ENCODE measurements at places on chromosomes 4 and X.

DNA sequence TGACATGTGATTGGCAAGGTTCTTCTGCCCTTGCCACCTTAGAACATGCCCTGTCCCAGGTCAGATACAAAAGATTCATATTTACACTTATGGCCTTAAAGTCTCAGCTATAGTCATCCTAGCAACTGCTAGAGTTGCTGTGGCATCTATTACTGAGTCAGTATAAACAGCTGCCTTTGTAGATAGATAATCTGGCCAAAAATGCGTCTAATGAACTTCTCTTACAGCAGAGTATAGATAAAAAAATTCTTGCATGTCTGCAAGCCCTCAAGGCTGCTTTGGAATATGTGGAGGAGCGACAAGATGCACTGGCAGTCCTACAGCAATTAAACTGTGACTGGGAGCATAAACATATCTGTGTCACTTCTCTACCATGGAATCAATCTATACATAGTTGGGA is 1209.7 kb upstream of the PABPC4L start:
- no peak for DNase-seq

GRCh38 chrX:105468741-105469140 is 248.2 kb upstream of the TEX13A start:
- DNase-seq = no peak

- DNase-seq = no peak
Observed at GRCh38 chrX:65928522-65928921, 111.4 kb downstream of the VSIG4 start.

- no peak for DNase-seq
Observed at GRCh38 chr4:105276361-105277104, 129.9 kb downstream of the TET2 start.

DNA sequence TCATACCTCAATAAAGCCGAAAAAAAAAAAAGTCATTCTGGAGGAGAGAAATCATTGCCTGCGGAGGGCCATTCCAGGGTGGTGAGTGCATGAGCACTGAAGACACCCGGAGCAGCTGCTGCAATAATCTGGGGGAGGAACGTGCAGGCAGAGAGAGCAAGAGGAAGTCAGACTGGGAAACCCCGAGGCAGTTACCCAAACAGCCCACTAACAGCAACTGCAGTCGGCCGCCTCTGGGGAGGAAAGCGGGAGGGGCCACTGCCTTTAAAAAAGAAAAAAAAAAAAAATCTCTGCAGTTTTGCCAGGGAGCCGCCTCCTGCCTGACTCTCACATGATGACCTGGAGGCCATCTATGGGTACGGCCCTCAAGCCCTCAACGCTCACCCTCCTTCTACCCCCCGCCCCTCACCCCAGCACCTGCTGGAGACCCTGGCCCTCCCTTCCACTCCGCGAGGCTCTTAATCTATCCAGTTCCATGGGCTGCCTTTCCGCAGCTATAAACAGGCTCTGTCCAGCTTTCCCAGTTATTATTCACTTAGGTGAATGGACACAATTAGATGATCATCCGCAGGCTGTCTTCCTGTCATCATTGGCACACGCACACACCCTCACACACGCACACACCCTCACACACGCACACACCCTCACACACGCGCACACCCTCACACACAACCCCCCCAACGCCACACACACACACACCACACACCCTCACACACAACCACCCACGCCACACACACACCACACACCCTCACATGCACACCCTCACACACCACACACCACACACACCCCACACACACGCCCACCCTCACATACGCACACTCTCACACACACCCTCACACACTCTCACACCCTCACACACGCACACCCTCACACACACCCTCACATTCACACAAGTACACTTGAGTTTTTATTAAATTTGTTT is 3.4 kb upstream of the AVPR2 start:
- DNase-seq = peak; percentile 74

- no peak for DNase-seq
Observed at GRCh38 chr4:26330946-26331345, 10.1 kb downstream of the RBPJ start.

GRCh38 chrX:106783716-106784115 is 18.8 kb upstream of the TBC1D8B start:
- no peak for DNase-seq

GRCh38 chr4:118772081-118772766 is 63.7 kb downstream of the SEC24D start:
- DNase-seq = peak; percentile 59

- DNase-seq = no peak
Observed at GRCh38 chr4:2827874-2828751, 15.5 kb upstream of the ADD1 start.

GRCh38 chr4:125517831-125518230 is 203.1 kb downstream of the FAT4 start:
- no peak for DNase-seq

- no peak for DNase-seq
Observed at GRCh38 chrX:20414762-20415445, 148.2 kb upstream of the RPS6KA3 start.

DNA sequence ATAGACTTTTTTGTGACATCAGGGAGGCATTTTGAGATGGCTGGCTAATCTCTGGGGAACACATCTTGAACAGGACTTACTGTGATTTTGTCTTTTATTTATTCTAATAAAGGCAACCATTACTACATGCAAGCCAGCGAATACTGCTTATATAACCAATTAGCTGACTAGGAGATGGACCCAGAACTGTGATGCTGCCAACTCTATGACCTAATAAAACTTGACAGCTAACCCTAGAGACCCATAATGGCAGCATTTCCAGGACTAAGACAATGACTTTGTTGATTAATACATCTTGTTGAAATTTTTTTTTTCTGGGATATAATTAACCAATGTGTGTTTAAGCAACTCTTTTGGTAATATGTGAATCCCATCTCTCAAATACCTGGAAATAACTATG is 584.6 kb downstream of the PRR32 start:
- no peak for DNase-seq

DNA sequence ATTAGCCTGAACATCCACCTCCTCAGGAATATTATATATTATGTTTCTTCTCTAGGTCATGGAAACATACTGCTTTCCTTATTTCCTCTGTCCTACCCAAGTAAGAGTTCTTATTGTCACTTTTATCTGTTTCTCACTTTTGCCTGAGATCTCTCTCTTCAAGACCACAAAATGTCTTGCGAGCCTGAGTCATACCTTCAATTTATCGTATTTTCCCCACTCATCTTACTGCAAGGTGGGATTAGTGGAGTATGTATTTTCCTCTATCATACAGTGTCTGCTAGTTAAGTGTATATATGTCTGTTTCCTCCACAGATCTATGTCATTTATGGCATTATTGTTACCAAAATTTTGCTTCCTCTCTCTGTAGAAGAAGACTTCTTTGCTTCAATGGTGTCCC is 124.5 kb downstream of the EIF4E start:
- no peak for DNase-seq

- no peak for DNase-seq
Observed at GRCh38 chr4:127957105-127957504, 7.9 kb downstream of the MFSD8 start.

- no peak for DNase-seq
Observed at GRCh38 chr4:8840816-8841455, 30.7 kb downstream of the HMX1 start.

DNA sequence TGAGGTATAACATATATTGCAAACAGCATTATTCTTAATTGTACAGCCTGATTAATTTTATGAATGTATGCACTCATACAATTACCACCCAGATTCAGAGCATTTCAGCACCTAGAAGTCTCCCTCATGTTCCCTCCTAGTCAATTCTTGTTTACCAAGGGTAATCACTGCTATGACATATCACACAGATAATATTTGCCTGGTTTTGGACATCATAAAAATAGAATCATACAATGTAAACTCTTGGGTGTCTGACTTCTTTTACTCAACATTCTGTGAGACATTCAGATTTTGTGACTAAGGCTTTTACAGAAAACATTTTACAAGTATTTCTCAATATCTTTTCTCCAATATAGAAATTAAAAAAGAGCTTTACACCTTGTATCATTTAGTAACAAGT is 66.9 kb downstream of the PTPN13 start:
- DNase-seq = no peak

DNA sequence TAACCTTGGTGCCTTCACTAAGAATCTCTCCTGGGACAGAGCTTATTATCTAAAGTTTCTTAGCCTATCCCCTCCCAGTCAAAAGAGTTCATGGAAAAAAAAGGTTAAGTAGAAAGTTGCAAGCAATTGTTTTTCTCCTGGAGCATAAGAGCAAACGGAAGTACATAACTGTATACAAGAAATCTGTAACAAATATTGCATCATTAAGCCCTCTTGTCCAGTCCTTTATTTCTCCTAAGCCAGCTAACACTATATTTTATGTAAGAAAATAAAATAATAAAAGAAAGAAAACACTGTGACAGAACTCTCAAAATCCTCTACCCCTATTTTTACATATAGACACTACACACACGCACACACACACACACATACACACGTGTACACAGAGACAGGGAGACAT is 255.3 kb downstream of the NAF1 start:
- DNase-seq = no peak

DNA sequence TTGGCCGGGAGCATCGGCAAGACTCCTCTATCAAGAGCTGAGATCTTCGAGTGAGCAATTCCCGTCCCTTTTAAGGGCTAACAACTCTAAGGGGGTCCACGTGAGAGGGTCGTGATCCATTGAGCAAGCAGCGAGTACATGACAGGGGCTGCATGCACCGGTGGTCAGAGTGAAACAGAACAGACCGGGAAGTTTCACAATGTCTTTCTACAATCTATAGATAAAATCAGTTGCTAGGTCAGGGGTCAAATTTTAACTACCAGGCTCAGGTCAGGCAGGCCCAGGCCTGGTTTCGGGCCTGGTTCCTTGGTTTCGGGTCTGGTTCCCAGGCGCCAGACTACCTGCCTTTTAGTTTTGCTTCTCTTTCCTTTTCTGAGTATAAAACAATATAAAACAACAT is 160.1 kb downstream of the PTCHD1 start:
- no peak for DNase-seq

- no peak for DNase-seq
Observed at GRCh38 chr4:155593793-155594192, 72.9 kb upstream of the GUCY1A1 start.

DNA sequence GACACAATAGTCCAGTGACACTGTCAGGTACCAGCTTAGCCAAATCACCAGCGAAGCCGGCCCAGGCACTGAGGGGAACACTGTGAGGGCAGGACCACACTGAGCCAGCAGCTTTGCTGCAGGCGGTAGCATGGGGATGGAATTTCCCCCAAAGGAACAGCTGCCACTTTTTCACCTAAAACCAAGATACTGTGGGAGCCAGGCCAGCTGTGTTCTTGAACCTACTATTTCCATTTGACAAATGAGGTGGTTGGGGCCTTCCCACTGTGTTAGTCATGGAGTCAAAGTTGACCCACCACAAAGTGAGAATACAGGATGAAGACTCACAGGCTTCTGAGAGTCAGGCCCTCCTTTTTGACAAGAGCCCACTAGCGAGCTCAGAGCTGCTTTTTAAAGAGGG is 70.7 kb upstream of the SH3RF1 start:
- no peak for DNase-seq

- DNase-seq = no peak
Observed at GRCh38 chrX:149284616-149285015, 220.5 kb downstream of the IDS start.

DNA sequence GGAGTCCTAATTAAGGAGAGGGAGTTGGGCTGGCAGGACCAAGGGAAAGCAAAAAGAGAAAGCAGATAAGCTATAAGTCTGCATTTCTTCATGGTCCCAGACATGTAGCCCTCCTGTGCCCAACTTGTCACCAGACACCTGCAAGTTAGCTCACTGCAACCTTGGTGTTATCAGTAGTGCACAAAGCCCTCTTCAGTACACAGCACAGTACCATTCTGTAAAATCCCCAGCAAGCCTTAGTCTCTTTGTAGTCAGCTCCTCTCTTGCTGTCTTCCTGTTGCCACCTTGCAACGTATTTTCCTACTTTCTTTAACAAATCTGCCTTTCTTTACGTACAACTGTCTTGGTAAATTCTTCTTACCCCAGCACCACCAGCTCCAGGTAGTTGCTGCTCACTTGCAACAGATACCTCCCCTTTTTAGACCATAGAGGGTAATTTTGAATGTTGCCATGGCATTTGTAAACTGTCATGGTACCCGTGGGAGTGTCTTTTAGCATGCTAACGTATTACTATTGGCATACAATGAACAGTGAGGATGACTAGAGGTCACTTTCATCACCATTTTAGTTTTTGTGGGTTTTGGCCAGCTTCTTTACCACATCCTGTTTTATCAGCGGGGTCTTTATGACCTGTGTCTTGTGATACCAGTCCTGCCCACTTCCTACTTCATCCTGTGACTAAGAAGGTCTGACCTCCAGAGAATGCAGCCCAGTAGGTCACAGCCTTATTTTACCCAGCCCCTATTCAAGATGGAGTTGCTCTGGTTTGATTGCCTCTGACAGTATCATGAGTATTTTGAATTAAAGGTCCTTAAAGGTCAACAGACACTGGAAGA is 28.3 kb upstream of the AP1S2 start:
- no peak for DNase-seq

DNA sequence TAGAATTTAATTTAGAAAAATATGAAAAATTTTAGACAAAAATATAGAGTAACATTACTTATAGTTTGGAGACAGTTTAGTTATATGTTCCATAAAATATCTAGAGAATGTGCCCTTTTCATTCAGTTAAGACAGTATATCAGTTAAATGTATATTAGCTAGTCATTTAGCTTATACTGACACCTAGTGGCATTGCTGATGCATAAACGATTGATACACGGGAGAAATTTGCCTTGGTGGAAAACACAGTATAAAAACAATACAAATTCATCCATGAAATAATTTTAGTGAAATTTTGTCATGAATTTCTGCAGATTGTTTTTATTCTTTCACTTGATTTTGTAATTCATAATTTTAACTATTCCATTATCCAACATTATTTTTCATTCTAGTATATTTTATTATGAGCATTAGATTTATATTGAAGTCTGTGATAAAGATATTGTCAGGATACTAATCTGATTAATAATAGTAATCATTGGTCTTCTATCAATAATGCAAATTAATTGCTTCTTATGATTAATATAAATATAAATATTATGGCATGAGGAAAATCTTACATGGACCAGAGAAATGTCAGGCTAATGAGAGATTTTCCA is 219.0 kb downstream of the TLL1 start:
- peak; percentile 29 for DNase-seq

DNA sequence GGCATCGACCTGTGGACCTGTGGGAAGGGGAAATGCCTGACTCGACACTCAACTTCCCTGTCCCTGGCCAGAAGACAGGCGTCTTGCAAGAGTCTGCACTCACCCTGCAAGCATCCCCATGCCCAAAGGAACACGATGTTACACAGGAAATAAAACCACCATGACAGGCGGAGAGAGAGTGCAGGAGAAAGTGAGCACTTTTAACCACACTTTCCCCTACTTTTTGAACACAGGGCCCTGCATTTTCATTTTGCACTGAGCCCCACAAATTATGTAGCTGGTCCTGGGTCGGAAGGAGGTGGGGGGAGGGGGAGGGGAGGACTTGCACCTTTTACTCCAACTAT is 13.8 kb upstream of the MAN2B2 start:
- DNase-seq = no peak

All from CD4-positive, alpha-beta T cell treated with Interleukin-12 subunit alpha and Interleukin-12 subunit beta, for 1 hour (primary cell).